AG04450 (cell line): ENCODE measurements at places on chromosomes 3 and 15.

- no peak for DNase-seq
These were observed 106.2 kb upstream of the CHMP2B start for GRCh38 chr3:87120881-87121280.

DNA sequence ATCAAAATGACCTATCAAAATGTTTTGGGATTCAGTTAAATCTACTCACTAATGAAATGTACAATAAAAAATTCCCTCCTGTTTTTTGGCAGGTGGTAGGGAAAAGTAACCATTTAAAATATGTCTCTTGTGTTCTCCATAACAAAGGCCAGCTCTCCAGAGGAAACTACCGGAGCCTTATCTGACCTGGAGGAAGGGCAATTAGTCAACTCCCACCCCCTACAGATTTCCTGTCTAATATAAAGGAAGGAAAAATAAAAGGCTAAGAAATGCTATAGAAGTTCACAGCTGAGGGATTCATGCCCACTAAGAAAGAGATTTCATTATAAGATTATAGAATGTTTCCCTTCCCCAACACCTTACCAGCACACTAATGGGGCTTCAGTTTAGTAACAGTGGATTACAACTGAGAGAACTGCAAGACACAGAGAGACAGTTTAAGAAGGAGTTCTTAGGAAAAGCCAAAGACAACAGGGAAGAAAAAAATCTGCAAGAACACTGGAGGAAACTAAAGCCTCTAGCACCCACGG is 376.5 kb upstream of the KCNMB2 start:
- DNase-seq: no peak

DNA sequence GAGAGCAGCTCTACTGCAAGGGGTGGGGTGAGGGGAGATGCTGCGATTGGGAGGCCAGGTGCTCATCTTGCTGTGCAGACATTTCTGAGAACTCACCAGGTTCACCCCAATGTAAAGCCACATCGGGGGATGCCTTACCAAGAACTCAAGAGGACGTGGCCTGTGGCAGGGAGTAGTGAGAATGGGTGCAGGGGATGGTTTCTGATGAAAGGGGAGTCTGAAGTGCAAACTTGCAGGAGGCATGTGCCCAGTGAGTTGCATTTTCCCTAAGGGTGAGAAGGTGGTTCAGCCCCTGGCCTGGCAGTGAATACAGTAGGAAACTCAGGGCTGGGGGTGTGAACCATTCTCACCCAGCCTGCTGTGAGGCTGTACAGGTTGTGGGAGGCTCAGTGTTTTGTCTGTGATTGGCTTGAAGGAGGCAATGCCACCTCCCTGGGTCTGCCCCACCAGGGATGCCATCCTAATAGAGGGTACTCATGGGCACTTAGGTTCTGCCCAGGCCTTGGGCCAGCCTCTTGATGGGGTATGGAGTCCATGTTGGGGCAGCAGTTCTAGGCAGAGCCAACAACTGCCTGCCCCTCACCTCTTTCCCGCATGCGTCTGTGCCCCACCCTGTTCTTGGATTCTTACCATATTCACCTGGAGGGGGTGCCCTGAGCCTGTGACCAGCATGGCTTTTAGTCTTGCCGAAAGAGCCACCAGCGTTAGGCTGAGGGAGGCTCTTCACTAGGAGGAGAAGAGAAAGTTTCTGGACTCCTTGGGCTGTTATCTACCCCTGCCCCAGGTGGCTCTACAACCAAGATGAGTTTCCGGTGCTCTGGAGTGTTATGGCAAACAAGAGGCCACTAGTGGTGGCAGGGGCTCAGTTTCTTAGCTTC is 4.5 kb downstream of the HEMK1 start:
- no peak for DNase-seq

- DNase-seq: no peak
These were observed 109.5 kb downstream of the VGLL4 start for GRCh38 chr3:11534011-11534792.

DNA sequence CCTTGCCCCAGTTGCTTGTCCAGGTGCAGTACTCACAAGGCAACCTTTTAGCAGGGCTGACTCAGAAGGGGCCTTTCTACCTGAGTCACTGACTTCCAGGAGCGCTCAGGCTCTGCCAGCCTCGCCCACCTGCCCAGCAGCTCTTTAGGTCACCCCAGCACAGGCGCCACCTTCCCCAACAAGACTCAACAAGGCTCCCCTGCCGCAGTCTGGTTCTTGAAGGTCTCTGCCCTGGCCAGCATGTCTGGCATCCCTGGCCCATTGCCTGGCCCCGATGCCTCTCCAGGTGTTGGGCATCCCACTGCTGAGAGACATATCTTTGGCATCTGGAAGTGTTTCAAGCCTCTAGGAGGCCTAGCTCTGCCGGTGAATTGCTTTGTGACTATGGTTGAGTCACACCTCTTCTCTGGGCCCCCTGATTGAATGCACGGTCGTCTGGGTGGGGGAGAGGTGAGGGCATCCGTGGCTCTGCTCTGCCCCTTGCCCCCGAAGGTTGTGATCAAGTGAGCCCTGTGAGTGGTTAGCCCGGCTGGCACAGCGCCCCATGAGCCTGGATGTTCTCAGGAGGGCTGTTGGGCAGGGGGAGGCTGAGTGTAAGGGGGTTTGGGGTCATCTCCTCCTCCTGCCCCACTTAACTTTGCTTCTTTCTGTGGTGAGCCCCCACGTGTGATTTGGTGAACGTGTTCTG is 21.6 kb downstream of the SNX33 start:
- no peak for DNase-seq

DNA sequence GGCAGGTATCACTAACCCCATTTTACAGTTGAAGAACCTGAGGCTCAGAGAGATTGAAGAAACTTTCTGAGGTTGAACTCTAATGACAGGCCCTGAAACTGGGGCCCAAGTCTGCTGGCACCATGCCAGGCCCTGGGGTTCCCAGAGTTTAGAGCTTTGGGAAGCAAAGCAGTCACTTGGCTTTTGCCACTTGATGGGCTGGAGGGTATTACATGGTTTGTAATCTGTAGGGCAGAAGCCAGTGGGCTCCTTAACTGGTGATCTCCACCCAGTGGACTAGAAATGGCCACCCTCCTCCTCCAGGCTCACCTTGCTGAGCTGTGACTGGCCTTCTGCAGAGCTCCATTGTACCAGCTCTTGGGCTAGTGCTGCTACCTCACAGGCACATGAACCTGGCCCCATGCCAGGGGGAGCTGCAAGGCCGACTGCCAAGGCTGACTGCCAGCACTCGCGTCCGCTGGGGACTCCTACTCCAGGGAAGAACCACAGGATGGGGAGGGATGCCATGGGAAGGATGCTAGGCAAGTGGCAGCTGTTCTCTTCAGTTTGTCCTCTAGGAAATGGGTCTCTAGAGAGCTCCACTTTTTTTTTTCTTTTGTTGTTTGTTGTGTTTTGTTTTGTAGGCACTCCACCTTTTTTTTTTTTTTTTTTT is 104.8 kb downstream of the ETFA start:
- DNase-seq: no peak

- peak; percentile 0 for DNase-seq
These were observed 427.5 kb downstream of the VGLL3 start for GRCh38 chr3:86563400-86563970.

- no peak for DNase-seq
These were observed 5.2 kb upstream of the SPINK8 start for GRCh38 chr3:48338635-48339034.
